Stimulated activated CD4-positive, alpha-beta T cell treated with anti-CD3 and anti-CD28 coated beads, Interleukin-4, amount 100 ng/mL, for 1 hour (primary cell): ENCODE measurements at places on chromosomes 16 and 17.

- DNase-seq = no peak
Observed at GRCh38 chr16:77823067-77823466, 34.7 kb downstream of the VAT1L start.

GRCh38 chr16:65069065-65069464 lies 52.8 kb downstream of the CDH11 start:
- DNase-seq = no peak

DNA sequence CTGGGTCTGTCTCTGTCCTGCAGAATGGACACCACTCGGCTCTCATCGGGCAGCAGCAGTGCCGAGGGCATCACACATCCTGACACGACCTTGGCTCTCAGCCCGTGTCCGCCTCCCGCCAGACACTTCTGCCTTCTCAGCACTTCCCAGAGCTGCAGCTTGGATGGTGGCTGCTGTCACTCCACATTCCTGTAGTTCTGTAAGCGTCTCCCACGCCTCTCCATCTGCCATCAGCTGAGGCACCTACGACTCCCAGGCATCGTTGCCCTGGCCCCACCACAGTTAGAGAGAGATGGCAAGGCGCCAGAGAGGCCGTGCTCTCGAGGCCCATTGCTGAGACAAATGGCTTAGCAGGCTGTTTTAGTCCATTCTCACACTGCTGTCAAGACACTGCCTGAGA lies 195.9 kb upstream of the CHMP6 start:
- DNase-seq = no peak

- no peak for DNase-seq
Observed at GRCh38 chr17:77432034-77432661, 291.4 kb downstream of the SEC14L1 start.

DNA sequence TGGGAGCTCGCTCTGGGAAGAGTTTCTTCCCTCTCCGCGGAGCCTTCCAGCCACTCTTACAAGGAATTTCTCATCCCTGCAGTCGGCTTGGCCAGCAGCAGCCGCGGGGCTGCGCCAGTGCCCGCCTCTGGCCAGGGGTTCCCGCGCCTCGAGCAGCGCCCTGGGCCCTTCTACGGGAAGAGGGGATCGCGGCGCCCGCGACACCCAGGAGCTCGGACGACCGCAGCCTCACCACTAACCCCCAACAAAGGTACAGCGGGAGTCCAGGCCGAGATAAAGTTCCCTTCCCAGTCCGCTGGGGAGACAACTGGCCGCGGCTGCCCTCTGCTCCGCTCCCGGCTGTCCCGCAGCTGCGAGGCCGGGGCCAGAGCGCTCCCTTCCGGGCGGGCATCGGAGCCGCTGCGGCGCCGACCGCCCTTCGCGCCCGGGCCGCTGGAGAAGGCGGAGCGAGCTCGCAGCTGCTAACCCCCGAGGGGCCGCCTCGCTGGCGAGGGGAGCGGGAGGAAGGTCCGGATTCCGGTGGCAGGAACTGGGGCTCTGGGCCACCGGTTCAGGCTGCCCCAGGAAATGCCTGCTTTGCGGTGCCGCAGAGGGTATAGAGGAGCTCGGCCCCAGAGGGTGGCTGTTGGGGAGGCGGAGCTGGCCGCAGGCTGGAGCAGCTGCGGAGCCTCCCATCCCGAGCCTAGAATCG lies 3.6 kb upstream of the HS3ST3B1 start:
- DNase-seq = peak; percentile 34

DNA sequence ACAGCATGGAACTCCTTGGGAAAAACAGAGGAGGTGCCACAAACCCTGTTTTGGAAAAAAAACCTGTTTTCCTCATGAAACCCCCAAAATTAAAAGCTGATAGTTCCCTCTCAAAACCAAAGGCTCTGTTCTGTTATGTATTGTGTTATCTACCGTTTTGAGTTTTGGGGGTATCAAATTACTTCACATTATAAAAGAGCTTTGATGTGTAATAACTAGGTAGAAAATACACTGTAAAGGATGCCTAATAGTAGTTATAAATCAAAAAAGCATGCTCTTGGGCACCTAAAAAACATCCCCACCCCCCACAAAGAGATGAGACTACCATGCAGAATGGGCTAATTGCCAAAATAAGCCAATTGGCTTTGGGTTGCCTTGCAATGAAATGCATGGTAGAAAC lies 30.8 kb downstream of the C16orf54 start:
- no peak for DNase-seq

- no peak for DNase-seq
Observed at GRCh38 chr16:78763821-78764440, 664.5 kb downstream of the WWOX start.

- DNase-seq = no peak
Observed at GRCh38 chr16:49660626-49661025, 195.3 kb downstream of the ZNF423 start.

DNA sequence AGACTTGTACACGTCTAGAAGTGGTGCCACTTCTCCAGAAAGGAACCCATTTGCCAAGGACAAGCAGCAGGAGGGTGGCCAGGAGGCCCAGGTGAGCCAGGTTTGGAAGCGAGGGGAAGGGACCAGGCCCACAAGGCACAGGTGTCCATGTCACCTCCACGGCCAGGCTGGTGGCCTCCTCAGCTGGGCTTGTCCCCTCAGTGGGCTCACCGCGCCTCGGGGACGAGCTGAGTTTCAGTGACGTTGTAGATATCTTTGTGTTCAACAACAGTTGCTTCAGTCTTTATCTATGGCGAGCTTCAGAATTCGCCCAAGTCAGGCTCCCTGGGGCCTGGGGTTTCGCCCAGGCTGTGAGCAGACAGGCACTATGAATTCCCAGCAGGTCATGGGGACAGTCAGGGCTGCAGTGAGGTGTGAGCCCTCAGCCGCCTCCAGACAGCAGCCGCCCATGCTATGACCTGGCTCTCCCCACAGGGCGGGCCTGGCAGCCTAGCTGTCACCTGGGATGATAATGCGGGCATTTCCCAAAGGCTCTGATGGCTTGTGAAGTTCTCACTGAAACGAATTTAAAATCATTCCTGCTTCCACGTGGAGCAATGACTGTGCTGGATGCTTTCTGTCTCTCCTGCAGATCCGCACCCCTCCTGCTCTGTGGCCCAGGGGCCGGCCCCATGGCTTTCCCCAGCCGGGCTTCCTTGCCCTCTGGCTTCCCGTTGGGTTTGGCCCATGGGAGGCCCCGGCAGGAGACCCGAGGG lies 89.5 kb downstream of the MRC2 start:
- DNase-seq = no peak

- peak; percentile 49 for DNase-seq
Observed at GRCh38 chr16:58515871-58516767, 802 bp downstream of the SETD6 start.

GRCh38 chr17:27811961-27812360 lies 11.6 kb upstream of the NOS2 start:
- no peak for DNase-seq

GRCh38 chr17:71363661-71364060 lies 757.2 kb upstream of the SOX9 start:
- DNase-seq = no peak

DNA sequence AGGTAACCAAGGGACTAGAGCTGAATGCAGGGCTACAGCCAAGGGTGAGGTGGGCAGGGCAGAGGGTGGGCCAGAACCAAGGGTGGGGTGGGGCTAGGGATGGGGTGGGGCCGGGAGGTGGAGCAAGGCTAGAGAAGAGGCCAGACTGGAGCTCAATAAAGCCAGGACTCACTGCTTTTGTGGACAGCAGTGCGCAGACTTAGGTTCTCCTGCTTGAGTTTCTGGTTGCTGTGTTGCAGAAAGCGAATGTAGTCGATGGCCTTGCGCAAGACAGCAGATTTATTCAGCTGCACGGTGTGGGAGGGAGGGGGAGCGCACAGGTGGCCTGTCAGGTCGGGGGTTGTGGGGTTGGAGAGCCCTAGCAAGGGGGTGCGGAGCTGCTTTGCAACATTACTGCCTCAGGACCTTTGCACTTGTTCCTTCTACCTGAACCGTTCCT lies 18.7 kb downstream of the SREBF1 start:
- no peak for DNase-seq

DNA sequence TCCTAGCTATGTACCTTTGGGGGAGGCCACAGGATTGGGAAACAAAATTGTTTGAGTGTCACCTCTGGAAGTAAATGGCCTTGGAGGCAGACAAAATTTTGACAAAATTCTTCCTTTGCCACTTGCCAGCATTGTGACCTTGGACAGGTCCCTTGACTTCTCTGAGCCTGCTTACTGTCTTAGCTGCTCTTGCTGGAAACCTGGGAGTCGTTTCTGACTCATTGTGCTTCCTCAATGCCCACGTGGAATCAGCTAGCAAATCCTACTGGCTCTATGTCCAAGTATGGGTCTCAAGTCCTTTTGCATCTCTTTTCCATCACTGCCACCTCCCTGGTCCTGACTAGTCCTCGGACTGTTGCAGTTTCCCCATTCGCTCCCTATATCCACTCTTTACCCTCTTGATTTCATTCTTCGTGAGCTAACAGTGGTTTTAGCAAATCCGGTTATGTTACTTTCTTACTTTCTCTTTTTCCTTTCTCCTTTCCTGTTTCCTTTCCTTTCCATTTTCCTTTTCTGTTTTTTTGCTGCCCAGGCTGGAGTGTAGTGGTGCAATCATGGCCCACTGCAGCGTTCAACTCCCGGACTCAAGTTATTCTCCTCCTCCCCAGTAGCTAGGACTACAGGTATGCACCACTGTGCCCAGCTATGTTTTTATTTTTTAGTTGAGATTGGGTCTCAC lies 68.1 kb upstream of the LGALS9 start:
- DNase-seq = no peak

GRCh38 chr16:31331807-31332301 lies 23.1 kb upstream of the ITGAX start:
- no peak for DNase-seq

DNA sequence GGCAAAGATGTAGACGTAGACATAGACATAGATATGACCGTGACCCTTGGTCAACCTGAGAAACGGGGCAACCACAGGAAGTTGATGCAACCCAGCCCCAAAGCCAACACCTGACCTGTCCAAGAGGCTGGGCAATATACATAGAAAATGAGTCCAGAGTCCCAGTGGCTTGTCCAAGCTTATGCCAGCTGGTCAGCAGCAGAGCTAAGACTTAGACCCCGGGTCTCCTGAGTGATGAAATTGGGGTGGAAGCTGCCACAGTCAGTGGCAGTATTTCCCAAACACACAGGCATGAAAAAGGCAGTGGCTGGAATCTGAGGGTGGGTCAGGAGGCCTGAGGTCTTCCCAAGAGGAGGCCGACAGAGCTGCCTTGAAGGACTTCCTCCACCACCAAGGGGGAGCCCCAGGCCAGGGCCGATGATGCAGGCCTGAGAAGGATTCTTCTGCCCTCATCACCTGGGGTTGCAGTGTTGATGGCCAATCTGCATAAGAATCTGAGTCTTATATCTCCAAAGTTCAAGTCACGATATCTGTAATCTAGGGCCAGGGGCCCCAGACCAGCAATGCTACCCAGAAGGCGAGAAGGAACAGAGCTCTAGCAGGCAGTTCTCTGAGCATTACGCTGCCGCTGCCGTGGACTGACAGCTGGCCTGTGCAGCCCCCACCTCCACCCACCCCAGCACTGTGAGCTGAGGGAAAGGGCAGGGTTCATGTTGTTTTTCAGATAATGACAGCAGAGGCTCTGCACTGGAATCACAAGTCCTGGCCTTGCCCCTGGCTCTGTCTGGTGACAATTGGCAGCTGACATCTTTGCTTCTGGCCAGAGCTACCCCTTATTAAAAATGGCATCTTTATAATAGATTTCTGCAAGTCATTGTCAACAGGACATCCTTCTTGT lies 72.7 kb downstream of the GNAO1 start:
- DNase-seq = no peak

GRCh38 chr16:1363501-1364041 lies 11.8 kb downstream of the GNPTG start:
- peak; percentile 76 for DNase-seq

- DNase-seq = no peak
Observed at GRCh38 chr16:68345351-68345810, 34.6 kb downstream of the PRMT7 start.

DNA sequence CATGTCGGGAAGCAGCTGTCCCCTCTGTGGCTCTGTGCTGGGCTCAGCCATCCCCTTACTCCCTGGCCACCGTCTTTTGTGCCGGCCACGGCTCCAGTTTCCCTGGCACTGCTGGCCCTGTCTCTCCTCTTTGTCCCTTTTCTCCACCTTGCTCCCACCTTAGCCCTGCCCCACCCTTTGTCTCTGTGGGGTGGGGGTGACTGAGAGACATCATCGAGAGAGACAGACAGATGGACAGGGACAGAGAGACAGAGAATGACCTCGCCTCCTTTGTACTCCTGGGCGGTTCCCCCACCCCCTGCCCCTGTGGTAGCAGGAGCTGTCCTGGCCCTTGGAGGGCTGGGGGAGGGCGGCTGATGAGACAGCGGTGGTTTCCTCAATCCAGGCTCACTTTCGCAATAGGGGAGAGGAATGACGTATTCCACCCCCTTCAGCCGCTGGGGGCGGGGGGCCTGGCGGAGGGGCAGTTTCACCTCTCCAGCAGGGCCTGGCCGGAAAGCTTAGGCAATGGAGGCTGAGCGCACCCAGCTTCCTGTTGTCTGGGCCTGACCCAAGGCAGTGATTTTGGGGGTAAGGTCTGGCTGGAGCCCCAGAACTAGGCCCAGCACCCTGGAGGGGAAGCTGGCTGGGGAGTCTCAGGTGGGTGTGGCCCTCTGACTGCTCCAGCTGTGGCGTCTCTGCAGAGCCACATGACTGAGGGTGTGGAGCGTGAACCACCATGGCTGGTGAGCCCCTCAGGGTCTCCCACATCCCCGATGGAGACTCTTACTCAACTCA lies 7.3 kb downstream of the FMNL1 start:
- DNase-seq = peak; percentile 84

DNA sequence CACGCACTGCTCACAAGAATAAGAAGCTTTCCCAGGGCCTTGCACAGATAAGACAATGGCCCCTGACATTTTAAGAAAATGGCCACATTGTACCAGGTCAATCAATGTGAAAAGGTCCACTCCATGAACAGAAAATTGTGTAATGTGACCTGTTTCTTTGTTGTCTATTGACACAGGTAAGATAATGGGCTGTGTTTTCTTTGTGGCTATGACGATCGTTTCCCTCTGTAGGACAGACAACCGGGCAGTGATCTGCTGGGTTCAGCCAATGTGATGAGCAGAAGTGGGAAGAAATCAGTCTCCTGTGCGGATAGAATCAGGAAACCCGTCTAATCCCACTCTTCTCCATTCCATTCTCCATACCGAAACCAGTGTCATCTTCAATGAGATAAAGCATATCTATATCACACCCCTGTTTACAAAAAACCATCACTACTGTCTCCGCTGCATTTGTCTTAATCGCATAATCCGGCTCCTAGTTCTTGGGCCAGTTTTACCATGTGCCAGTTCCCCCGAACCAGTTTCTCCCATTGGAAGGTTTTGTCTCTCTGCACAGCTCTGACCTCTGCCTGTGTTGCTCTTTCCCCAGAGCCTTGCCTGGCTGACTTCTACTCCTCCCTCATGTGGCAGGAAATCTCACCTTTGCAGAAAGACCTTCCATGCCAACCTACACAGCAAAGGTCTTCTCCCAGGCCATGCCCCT lies 66.9 kb upstream of the ATF7IP2 start:
- no peak for DNase-seq
